ENCODE measurements at places on chromosomes 7 and 10.

- no peak for DNase-seq
Observed at GRCh38 chr10:69715156-69715898, 85.3 kb downstream of the FAM241B start.

- no peak for DNase-seq
Observed at GRCh38 chr10:64007157-64007556, 486.0 kb downstream of the REEP3 start.

- DNase-seq, result no peak
Observed at GRCh38 chr7:30923774-30924413, 12.2 kb downstream of the AQP1 start.

GRCh38 chr10:1297566-1298301, 241.5 kb downstream of the WDR37 start:
- no peak for DNase-seq

DNA sequence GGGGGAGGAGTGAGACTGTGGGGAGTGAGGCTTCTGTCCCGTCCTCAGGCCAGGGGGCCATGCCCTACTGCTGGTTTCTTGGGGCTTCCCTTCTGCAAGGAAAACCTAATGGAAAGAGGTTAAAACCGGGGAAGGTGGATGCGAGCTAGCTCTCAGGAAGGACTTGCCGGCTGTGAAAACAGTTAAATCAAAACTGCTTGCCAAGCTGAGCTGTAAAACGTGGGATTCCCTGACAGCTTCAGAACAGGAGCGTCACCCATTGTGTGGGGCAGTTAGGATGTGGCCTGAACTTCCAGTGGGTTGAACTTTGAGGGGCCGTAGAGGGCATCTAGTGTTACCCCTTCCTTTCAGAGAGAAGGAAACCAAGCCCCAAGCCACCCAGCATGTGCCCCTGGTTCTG, 13.1 kb downstream of the TSPAN15 start:
- DNase-seq, result no peak

DNA sequence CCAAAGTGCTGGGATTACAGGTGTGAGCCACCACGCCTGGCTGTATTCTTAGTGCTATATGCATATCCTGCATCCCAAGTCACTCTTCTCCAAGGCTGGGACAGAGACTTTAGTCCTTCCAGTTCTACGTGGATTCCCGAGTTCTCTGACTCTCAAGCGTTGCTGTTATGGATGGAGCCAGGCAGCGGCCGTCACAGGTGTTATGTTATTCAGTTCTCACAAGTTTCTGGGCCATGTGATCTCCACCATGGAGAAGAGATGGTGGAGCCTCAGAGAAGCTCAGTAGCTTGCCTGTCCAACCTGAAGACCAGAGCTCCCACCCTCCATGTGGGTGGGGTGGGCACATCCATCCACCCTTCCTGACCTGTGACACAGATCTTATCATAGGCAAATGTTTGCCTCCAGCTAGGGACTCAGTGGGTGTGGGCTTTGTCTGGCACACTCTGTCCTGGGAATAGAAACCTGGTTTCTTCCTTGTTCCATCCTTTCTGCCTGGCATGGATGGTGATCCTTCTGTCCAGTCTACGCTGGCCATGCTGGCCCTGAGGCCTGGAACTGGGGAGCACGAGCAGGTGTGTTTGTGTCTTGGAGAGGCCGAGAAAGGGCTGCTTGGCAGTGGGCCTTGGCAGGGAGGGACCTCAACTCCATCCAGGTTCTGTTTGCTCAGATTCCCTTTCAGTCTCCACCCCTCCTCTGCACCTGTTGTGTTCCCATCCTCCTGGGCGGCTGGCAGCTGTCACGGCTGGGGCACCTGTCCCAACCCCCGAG, 55.3 kb downstream of the NEURL1 start:
- no peak for DNase-seq

DNA sequence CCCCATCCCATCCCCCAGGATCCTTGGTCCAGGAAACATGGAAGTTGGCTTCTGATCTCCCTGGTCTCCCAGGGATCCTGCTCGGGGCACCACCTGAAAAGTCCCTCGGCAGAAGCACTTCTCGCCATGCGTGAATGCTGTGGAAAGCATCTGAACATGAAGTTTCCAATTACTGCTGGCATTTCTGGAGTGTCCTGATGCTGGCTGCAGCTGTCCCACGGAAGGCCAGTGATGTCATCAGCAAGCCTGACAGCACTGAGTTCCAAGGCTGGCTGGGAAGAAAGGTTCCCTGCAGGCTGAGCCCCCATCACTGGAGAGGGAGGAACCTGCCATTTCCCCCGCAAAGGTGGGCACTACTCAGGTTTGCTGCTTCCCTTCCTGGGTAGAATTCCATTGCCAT, 71.4 kb downstream of the KCNMA1 start:
- no peak for DNase-seq

DNA sequence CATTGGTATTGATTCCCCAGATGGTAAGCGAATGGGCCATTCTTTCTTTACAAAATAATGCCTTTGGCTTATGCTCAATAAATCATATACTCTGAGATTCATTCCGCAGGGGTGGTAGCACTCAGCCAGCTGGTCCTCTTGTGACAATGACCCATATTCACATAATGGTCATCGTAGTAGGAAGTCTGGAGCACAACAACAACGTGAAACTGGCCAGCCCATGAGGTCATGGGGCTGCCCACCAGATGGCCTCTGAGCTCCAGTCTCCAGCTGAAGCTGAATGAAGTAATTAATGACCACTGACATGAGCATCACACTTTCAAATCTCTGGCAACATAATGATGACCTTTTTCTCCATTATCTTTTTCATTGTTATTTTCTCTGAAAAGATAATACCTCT, 42.3 kb upstream of the SORCS1 start:
- no peak for DNase-seq

DNA sequence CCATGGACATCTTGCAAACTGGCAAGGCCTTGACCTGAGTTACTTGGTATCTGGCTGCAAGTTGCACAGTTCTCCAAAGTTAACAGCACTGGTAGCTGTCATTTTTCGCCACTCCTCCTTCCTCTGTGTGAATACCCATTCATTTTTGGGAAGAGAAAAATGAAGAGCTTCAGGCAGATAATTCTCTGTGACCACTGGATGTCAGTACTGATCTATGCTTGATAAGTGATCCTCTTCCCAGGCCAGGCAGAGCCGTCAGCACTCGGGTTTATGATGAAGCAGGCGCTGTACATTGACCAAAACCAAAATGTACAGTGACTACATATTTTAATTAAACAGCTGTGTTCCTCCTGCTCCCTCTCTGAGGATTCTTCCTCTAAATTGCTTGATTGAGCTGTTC, 55.9 kb upstream of the PDZD8 start:
- DNase-seq, result no peak

- DNase-seq, result no peak
Observed at GRCh38 chr10:4822208-4822607, 3.8 kb upstream of the AKR1E2 start.

DNA sequence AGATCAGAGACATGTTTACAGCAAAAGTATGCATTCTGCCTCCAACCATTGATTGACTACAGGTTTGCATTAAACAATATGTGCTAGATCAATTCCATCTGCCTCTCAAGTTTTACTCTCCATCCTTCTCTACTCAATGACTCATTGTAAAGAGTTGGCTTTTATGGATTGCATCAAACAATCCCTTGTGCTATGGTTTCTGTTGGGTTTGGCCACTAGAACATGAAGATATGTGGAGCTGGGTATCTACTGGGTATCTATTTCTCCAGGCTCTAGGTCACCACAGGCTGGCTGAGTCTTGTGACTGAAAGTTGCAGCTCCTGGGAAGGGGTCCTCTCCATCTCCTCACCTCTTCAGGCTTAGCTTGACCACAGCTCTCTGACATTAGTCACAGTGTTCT, 204.7 kb downstream of the DGKI start:
- DNase-seq, result no peak

DNA sequence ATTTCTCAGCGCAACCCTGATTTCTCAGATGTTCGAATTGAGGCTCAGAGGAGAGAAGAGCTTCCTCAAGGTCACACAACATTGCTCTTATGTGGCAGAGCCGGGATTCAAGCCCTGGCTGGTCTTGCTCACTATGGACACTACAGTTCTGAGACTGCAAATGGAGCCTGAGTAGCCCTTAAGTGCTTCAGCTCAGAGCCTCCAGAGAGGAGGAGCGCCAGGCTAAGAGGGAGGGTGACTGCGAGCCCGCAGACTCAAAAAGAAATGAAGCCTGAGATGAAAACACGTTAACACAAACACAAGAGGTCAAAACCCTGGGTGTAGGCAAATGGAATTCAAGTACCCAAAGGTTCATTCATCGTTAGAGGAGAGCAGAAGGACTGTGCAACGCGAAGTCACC, 13.9 kb downstream of the ARHGAP22 start:
- no peak for DNase-seq

DNA sequence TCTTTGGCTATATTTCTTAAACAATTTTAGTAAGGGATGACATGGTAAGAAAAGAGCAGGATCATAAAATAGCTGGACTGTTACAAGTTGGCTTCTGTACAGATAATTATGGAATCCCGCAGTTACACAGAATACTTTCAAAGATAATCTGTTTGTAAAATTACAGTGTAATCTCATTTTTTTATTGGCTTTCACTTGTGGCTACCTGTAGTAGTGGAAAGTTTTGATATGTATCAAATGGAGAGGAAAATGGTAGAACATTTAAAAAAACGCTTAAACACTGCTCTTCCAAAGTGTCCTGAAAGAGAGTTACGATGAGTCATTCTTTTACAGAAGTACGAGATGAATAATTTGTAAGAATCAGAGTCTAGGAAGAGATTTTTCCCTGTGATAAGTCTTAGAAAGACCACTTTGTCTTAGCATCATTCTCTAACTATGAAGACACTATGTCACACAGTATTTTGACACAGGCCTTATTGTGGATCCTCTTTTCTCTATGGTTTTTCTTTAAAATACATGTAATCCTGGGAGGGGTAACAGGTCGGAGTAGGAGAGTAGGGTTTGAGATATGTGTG, 215.0 kb upstream of the DKK1 start:
- DNase-seq, result no peak

DNA sequence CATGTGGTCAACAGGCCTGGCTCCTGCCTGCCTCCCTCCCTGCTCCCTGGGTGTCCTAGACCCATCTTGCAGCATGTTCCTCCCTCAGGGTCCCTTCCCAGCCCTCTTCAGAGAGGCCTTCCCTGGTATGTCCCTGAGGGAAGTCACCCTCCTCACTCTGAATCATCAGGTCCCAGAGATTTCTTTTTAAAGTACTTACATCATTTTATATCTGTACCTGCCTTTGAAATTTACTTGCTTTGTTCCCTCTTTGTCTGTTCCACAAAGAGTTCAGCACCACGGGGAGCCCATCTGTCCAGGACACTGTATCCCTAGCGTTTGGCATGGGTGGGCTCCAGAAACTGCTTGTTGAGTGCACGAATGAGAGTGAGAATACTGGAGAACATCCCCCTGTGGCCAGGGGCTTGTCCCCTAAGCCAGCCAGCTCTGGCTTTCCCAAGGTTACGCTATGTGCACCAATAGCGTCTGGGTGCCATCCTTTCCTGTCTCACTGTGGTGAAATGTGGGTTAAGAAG, 50.6 kb upstream of the IGFBP3 start:
- DNase-seq, result no peak

- no peak for DNase-seq
Observed at GRCh38 chr10:36725581-36726520, 399.5 kb upstream of the ANKRD30A start.

GRCh38 chr7:111266613-111267012, 175.7 kb downstream of the LRRN3 start:
- DNase-seq, result no peak

GRCh38 chr7:33195264-33195663, 65.9 kb downstream of the BBS9 start:
- no peak for DNase-seq

GRCh38 chr7:90007001-90007654, 147.1 kb upstream of the STEAP1 start:
- no peak for DNase-seq

GRCh38 chr10:111316722-111317212, 239.9 kb downstream of the ADRA2A start:
- DNase-seq, result no peak

DNA sequence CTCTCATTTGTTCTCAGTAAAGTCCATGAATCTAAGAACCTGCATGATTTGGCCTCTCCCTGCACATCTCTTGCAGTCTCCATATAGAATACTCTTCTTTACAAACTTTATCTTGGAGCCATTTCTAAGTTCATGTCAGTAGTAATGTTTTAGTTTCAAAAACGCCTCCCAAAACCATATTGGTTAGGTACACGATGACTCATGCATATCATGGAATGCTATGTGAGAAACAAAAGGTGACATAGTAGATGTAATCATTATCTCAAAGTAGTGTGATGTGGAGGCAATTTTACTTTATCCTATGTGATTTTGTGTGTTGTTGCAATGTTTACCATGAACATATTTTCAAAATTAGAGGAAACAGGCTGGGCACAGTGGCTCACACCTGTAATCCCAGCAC, 520.7 kb downstream of the KCNMA1 start:
- no peak for DNase-seq

- DNase-seq, result no peak
Observed at GRCh38 chr7:155987681-155988235, 175.5 kb upstream of the SHH start.

DNA sequence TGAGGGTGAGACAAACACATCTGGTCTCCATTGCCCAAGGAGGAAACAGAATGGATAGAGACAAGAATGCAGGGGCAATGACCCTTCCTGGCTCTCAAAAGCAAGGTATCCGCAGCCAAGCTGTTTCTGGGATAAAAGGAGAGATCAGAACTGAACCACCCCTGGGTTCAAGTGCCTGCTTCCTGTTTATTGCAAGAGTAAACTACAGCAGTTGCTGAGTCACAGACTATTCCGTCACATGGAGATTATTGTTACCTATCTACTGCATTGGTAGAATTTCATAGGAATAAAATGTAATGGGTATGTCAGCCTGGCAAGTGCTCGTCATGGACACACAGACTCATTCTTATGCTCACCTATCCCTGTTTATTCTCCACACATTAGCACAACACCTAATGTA, 821.6 kb downstream of the GRID1 start:
- no peak for DNase-seq

DNA sequence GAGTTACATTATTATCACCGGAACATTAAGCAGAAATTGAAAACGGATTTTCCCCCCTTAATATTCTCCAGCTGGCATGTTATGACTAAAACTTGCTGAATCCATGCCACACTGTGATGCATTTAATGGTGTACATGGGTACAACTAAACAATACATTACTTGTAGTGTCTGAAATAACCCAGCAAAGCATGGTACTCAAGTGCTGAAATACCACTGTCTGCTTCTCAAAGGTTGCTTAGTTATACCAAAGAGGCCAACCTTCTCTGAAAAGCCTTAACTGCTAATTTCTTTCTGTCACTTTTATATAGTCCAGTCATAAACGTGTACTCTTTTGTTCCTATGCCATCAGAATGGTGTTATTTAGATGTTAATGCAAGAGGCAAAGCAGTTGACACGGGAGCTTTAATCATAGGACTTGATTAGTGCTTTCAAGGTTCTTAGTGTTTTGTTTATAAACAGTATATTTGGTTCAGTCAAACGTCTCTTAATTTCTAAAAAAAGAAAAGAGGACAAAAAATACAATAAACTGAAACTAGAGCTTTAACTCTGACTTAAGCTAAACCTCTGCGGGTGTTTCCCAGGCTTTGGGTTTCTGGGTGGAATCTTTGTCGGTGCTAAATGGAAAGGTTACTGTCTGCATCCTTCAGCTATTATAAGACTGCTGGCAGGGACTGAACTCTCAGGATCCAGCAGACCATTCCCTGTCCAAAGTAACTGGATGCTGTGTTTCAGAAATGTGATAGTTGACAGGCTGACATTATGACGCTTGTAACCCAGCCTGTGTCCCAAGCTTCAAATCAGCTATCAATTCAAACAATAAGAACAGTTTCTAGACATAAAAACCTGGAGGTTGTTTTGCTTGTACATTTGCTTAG, 202.6 kb downstream of the PPP1R3A start:
- DNase-seq, result no peak
